ENCODE measurements at places on chromosomes 2 and 18.

- DNase-seq = no peak
Measured at GRCh38 chr2:88692187-88692586, 714 bp downstream of the RPIA start.

GRCh38 chr18:8480506-8481328 lies 128.5 kb upstream of the RAB12 start:
- no peak for DNase-seq

DNA sequence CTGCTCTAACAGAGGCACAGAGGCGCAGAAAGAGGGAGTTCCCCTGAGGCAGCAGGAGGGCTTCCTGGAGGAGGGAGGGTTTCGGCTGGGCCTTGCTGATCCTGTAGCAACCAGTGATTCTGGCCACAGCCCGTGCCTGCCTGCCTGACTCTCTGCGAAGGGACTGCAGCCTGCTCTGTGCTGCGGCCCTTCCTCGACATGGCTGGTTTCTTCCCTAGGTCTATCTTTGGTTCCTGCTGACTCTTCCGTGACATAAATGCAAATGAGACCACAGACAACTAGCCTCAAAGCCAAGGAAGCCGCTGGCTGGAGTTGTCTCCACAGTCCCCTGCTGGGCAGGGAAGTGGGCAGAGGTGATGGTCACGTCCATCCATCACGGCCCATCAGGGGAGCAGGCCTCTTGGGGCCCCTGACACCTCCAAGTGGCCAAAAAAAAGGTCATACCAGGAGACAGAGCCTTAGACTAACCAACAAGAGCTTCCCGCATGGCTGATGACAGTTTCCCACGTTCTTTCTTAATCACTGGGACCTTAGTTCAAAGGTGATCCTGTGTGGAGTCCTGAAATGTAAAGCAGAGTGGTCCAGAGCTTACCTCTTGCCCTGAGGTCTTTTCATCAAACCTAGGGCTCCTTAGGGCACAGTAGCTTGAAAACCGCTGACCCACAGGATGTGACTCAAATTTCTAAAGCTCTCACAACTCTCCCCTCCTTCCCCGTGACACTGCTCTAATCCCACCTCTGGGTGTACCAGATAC lies 55.3 kb downstream of the HS1BP3 start:
- no peak for DNase-seq

DNA sequence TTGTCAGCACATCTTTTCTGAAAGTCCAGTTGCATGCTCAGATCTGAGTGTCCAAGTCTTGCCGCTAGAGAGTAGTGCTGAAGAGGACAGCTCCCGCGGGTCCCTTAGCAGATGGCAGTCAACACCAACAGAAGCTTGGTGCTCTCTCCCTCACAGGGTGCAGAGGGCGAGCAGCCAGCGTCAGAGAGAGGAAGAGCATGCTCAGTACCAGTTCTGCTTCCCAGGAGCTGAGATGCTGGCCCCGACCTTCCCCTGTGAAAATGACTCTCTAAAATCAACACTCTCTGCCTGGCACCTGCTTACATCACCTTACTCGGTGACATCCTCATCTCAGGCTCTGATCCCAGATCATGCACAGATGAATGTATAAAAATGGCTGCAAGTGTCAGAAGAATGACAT lies 86.0 kb upstream of the TWIST2 start:
- no peak for DNase-seq

All from esophagus squamous epithelium (tissue), 5 donors.